ENCODE measurements at places on chromosomes 3 and 15. TPM values are rescaled to one million over a fixed set of nuclear protein-coding genes. Genes with fewer than 3 reads are reported as not detected.

Gene STAB1
- total RNA-seq, result 136 TPM

Gene CD96
- total RNA-seq, result not detected

Gene PLSCR4
- total RNA-seq, result 494 TPM

DNA sequence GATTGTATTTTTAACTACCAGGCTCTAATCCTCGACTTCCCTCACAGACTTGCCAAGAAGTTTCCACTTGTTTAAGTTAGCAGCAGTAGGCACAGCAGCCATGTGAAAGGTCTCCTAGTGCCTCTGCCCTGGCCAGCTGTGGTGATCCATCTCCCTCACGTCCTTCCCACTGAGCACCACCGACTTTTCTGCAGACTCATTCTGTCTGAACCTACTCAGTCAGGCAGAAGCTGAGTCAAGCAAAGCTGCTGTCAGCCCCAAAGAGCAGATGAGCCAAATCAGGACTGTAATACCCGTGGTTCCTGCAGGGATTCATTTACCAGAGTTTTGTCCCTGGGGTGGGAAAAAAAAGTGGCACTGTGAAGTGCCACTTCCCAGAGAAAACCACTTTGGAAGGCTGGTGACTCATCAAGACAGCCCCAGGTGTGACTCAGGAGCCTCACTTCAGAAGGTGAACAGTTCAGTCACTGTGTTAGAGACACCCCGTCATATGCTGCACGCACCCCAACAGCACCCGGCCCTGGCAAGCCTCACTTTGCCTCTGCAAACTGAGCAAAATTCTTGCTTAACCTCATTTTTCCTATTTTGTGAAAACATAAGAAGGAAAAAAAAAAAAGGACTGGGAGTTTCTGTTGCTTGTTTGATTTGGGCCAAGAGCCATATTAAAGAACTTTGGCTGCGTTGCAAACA, 76.0 kb downstream of the WWTR1 start:
- peak; percentile 65 for DNase-seq

GRCh38 chr3:47580481-47580880, 1.8 kb upstream of the CSPG5 start:
- no peak for DNase-seq

GRCh38 chr3:54374214-54374852, 252.0 kb downstream of the CACNA2D3 start:
- no peak for DNase-seq

DNA sequence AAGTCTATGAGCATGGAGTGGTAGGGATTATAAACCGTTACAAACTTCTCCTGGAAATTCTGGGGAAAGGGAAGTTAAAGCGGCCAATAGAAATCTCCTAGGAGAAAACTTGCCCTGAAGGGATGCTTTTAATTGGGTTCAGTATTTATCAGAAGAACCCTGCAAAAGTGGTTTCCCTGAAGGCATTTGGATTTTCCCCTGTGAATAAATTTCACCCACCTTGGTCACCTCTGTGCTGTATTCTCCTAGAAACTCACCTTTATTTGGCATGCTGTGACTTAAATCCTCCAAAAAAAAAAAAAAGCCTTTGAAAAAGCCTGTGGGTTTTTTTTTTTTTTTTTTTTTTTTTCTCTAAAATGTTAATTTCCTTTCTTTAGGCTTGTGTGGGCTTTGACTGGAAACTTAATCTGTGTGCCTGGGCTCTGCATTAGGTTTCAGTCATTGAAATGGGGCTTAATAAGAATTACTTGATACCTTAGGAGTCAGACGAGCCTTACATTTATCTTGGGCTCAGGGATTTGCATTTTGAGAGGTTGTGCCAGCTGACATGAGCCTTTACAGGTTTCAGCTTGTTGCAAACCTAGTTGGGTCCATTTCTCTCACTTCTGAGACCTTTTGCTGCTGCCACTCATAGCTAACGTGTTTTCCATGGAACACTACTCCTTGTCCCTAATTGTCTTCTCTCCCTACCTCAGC, 22.0 kb downstream of the TGFBR2 start:
- no peak for DNase-seq

DNA sequence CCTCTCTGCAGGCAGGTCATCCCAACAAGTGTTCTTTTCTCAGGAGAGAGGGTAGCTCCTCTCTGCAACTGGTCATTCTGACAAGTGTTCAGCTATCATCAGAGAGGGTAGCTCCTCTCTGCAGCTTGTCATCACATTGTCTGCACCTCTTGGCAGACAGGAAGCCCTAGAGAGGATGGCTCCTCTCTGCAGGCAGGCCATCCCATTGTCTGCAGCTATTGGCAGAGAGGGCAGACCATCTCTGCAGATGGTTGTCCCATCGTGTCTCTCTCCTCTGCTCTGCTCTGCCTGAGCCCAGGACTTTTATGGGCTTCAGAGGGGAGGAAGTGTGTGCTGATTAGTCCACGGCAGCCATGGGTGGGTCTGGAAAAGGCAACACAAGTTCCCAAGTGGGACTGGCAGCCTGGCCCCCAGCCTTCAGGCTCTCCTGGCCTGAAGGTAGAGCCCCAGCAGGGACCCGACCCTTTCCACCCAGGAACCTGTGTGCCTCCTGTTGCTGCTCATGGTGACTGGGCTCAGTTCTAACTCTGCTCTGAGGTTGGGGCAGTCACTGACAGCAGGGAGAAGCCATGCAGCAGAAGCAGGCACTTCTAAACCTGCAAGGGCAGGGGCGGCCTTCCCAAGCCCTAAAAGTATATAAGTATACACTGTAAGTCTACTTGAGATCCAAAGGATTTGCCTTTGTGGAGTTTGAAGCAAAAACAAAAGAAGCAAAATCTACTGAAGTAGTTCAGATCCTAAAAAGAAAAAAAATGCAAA, 637.9 kb downstream of the PLOD2 start:
- DNase-seq, result no peak

- DNase-seq, result no peak
Measured at GRCh38 chr15:73756947-73757513, 3.9 kb upstream of the INSYN1 start.

DNA sequence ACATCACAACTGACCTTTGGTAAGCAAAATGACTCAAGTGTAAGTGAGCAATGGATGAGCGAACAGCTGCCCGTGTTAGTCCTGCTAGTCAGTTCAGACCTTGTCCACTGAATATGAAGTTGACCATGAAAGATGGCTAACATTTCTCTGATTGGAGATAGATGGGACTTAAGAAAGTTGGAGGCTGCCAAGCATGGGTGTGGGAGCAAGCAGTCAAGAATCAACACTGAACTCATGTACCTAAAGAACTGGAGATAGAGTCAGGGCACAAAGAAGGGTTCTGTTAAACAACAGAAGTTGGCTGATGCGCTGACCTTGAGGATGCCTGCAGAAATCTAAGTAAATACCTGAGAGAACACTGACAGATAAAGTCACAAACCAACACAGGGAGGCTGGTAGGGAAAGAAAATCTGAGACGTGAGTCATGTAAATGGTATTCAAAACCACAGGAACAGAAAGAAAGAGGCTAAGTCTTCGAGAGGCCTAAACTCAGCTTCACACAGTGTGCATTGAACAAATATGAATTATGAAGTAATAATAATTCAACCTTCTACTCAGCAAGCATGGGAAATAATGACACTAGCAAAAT, 30.7 kb upstream of the ANPEP start:
- peak; percentile 83 for DNase-seq
